A375 (cell line): ENCODE measurements at places on chromosomes 4 and X. TPM values are rescaled to one million over a fixed set of nuclear protein-coding genes. Genes with fewer than 3 reads are reported as not detected.

HTN1 gene
- not detected in 2 replicates for total RNA-seq

IL13RA2 gene
- 350 and 396 TPM in 2 replicates for total RNA-seq

CT83 gene
- 11.4 and 14.9 TPM in 2 replicates for total RNA-seq

SUPT20HL2 gene
- total RNA-seq = not detected in 2 replicates

ZCCHC18 gene
- total RNA-seq = 3.0 TPM in 2 replicates

OCIAD1 gene
- total RNA-seq = 79.1 and 83.9 TPM in 2 replicates

CENPVL1 gene
- total RNA-seq = not detected in 2 replicates

SOD3 gene
- 20.3 and 22.3 TPM in 2 replicates for total RNA-seq

DDIT4L gene
- total RNA-seq = 0.03 TPM in 1 of 2 replicates, not detected in the other

TMPRSS11B gene
- total RNA-seq = not detected in 2 replicates

DMP1 gene
- total RNA-seq = not detected in 2 replicates

ANK2 gene
- total RNA-seq = 13.2 and 16.4 TPM in 2 replicates

SPANXC gene
- 8.1 and 11.7 TPM in 2 replicates for total RNA-seq

BCORL1 gene
- total RNA-seq = 1.4 and 1.8 TPM in 2 replicates

TECRL gene
- not detected in 2 replicates for total RNA-seq

DKK2 gene
- total RNA-seq = 0.34 and 0.49 TPM in 2 replicates

PDZD4 gene
- total RNA-seq = 2.8 and 5.4 TPM in 2 replicates

SH3D19 gene
- total RNA-seq = 10.1 and 11.5 TPM in 2 replicates

EDA gene
- total RNA-seq = 0.08 TPM in 1 of 2 replicates, not detected in the other

DMD gene
- 0.98 and 1.7 TPM in 2 replicates for total RNA-seq

NLRP2B gene
- not detected in 2 replicates for total RNA-seq

INTS6L gene
- 2.1 and 2.2 TPM in 2 replicates for total RNA-seq

FANCB gene
- total RNA-seq = 10.8 and 12.4 TPM in 2 replicates

IGSF1 gene
- total RNA-seq = 0.13 and 0.15 TPM in 2 replicates

BEX5 gene
- total RNA-seq = 1.4 and 2.5 TPM in 2 replicates

GIMD1 gene
- not detected in 2 replicates for total RNA-seq

PDE5A gene
- 0.93 and 0.98 TPM in 2 replicates for total RNA-seq

HPRT1 gene
- total RNA-seq = 9.9 and 16.1 TPM in 2 replicates

PAGE2 gene
- 116 and 139 TPM in 2 replicates for total RNA-seq

SERTM2 gene
- not detected in 2 replicates for total RNA-seq

PCDH7 gene
- 2.0 and 3.5 TPM in 2 replicates for total RNA-seq

VGLL1 gene
- not detected in 2 replicates for total RNA-seq

FABP2 gene
- not detected in 2 replicates for total RNA-seq

TMEM164 gene
- total RNA-seq = 9.4 and 9.8 TPM in 2 replicates

PASD1 gene
- total RNA-seq = 0.05 TPM in 1 of 2 replicates, not detected in the other

NR3C2 gene
- 0.69 and 0.72 TPM in 2 replicates for total RNA-seq

P2RY4 gene
- total RNA-seq = not detected in 2 replicates

FGG gene
- total RNA-seq = not detected in 2 replicates

PFKFB1 gene
- total RNA-seq = 0.15 and 0.19 TPM in 2 replicates

MED28 gene
- total RNA-seq = 7.4 and 10.4 TPM in 2 replicates

PHOX2B gene
- not detected in 2 replicates for total RNA-seq

GABRE gene
- 1.4 and 2.7 TPM in 2 replicates for total RNA-seq

RBMX2 gene
- total RNA-seq = 36.9 and 38.2 TPM in 2 replicates
